Amniotic stem cell (primary cell): ENCODE measurements at places on chromosomes 1 and 21.

DNA sequence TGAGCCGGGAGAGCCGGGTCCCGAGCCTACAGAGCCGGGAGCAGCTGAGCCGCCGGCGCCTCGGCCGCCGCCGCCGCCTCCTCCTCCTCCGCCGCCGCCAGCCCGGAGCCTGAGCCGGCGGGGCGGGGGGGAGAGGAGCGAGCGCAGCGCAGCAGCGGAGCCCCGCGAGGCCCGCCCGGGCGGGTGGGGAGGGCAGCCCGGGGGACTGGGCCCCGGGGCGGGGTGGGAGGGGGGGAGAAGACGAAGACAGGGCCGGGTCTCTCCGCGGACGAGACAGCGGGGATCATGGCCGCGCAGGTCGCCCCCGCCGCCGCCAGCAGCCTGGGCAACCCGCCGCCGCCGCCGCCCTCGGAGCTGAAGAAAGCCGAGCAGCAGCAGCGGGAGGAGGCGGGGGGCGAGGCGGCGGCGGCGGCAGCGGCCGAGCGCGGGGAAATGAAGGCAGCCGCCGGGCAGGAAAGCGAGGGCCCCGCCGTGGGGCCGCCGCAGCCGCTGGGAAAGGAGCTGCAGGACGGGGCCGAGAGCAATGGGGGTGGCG, 371 bp downstream of the ARID1A start:
- DNase-seq: no peak

DNA sequence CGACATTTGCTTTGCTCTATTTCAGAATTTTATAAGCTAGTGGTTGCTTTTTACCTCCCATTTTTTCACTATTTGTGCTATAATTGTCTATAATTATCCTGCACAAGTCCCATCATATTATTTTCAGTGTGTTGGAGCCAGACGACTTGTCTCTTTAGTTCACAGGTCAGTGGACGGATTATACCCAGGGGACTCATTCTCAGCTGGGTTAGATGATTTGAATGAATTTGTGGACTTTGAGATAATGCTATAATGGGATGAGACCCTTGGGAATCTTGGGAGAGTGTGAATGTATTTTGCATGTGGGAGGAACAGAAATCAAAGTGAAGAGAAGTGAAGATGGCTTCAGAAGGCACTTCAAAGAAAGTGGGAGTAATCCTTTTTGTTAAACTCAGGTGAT, 31.5 kb upstream of the KCNK1 start:
- no peak for DNase-seq

- no peak for DNase-seq
Measured at GRCh38 chr1:58123051-58123450, 423.5 kb downstream of the OMA1 start.

- DNase-seq: no peak
Measured at GRCh38 chr1:101178688-101179491, 57.9 kb upstream of the S1PR1 start.

DNA sequence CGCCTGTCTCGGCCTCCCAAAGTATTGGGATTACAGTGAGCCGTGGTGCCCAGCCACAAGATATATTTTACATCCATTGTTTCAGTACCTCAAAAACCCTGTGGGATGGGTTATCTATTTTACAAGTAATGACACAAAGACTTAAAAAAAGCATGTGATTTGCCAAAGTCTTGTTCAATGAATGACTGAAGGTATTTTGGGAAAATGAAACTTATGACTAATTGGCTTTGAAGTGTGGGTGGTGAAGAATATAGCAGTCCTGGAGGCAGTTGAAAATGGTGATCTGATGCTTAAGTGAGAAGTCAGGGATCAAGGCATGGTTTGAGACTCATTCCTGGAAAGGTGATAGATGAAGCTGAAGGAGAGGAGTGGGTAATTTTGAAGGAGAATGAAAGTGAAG, 3.0 kb downstream of the SWT1 start:
- DNase-seq: no peak
